ENCODE measurements at places on chromosomes 1 and 21.
A peak's percentile ranks its signal among the peaks of the same experiment; 100 is the strongest.

DNA sequence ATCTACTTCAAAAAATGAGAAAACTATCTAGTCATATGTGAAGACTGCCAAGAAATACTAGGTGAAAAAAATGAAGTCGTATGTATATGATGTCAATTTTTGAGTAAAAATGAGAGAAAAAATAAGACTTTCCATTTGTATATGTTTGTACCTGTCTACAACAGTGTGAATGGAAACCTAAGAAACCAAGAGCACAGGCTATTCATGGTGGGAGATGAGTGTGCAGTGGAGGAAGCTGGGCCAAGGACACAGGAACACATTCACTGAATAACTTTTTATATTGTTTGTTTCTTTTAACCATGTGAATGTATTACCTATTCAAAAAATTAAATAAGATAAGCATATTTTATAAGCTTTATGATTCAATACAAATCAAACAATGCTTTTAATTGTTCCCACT is 67.0 kb downstream of the ERO1B start:
- no peak for DNase-seq

DNA sequence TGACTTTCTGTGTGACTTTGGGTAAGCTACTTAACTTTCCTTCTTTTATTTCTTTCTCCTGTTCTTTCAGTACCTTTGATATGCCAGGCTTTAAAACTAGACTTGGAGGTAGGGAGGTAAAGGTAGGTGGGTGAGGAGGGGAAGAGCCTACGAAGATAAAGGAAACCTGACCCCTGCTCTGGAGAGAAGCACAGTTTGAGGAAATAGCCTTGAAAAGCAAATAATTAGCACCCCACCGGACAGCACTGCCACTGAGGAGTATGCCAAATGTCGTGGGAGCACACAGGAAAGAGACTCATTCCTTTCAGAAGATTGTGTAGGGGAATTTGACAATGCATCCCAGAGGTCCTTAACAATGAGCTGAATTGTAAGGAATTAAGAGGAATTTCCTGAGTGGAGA is 65.2 kb upstream of the SPAG17 start:
- DNase-seq = no peak

GRCh38 chr21:24197923-24198322 is 1409.4 kb downstream of the MRPL39 start:
- no peak for DNase-seq

- no peak for DNase-seq
Measured at GRCh38 chr1:177561436-177561835, 390.7 kb downstream of the BRINP2 start.

- no peak for DNase-seq
Measured at GRCh38 chr21:23740463-23740862, 1866.8 kb downstream of the MRPL39 start.

- no peak for DNase-seq
Measured at GRCh38 chr1:241557551-241558193, 25.5 kb downstream of the KMO start.

DNA sequence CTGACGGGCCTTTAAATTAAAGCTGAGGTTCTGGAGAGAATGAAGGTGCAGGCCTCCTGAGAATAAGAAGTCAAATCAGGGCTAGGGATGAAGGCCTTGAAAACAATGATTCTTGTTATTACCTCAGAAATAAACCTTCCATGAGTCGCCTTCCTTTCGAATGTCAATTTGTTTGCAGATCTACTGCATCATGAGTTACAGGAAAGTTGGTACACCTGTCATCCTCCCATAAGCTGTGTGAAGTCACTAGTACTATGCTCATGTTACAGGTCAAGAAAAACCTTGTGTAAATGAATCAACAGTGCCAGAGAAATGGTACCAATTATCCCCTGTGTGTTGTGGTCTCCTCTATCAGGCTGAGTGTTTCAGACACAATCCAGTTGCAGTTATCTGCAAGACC is 281.2 kb upstream of the PLXNA2 start:
- no peak for DNase-seq

- peak; percentile 63 for DNase-seq
Measured at GRCh38 chr1:93708734-93709481, 27.3 kb upstream of the BCAR3 start.

DNA sequence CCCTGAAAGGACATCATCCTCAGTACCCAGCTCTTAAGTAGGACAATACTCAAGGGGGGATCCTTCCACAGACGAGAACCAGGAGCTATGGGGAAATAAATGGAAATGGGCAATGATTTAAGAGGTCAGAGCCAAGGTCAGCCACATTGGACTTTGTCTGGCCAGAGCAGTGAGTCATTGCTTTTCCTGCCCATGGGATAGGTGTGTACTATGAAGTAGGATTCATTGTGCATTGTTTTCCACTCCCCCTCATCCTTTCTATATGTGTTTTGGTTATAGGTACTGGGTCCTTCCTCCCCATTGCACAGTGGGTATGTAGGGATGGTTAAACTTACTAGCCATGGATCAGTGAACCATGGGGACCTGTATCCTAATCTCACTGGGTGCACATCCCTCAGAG is 328.9 kb upstream of the USP25 start:
- no peak for DNase-seq

- DNase-seq = peak; percentile 60
Measured at GRCh38 chr1:31183927-31184554, 55.6 kb downstream of the NKAIN1 start.

GRCh38 chr1:4605158-4605557 is 49.3 kb upstream of the AJAP1 start:
- no peak for DNase-seq

DNA sequence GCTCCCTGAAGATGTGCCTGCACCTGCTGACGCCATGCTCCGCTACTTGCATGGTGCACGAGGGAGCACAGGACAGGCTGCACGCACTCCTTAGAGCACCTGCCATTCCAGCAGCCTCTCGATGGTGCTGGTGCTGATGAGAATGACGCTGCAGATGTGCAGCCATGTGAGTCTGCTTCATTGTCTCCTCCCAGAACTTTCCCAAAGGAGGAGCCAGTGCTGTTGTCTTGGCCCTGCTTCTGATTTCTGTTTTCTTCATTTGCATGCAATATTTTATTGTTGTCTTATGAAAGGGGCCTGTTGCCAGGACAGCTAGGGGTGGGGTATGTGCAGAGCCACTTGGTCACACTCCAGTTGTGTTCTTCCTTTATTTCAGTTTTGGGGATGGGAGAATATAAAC is 70.1 kb downstream of the PCBP3 start:
- no peak for DNase-seq

DNA sequence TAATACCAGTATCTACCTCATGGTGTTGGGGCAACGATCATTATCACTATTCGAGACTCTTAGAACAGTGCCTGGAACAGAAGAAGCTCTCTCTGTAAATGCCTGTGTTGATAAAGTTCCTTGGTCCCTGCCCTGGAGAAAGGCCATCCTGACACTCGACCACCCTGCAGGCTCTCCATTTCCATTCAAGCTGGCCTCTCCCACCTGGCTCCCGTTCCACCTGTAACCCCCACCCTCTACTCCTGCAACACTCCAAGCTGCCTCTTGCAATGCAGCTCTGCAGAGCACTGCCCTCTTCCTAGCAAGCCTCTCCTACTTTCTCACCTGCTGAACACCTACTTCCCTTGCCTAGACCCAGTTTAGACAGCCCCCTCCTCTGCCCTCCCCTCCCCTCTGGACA is 6.1 kb downstream of the SPOCD1 start:
- no peak for DNase-seq

DNA sequence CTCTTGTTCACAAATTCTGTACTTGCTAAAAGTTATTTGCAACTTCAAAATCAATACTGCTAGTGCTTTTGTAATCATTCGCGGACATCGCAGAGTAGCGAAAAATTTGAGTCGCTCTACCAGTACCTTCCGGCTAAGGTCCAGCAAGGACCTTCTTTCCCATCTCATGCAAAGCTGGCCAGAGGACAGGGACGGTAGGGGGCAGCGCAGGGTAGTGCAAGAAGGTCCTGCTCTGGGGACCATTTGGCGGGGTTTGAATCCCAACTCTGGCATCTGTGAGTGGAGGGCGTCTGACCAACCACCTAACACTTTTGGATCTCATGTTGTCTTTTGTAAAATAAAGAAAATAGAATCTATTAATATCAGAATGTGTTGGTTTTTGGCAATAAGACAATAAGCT is 258.3 kb downstream of the SPATA17 start:
- no peak for DNase-seq

GRCh38 chr21:42997053-42997452 is 22.7 kb downstream of the PKNOX1 start:
- DNase-seq = no peak

All from common myeloid progenitor, CD34-positive (primary cell).